Bronchus fibroblast of lung (primary cell): ENCODE measurements at places on chromosomes 3 and 15. TPM values are rescaled to one million over a fixed set of nuclear protein-coding genes. Genes with fewer than 3 reads are reported as not detected.

TMEM212 gene
- not detected in 2 replicates for total RNA-seq

GATA2 gene
- total RNA-seq: 2.8 and 3.7 TPM in 2 replicates

HTD2 gene
- total RNA-seq: 3.9 and 6.1 TPM in 2 replicates

MYD88 gene
- 23.0 and 28.5 TPM in 2 replicates for total RNA-seq

CKMT1A gene
- total RNA-seq: not detected in 2 replicates

ASB14 gene
- not detected in 2 replicates for total RNA-seq

LRRIQ4 gene
- not detected in 2 replicates for total RNA-seq

PLOD2 gene
- 49.2 and 56.5 TPM in 2 replicates for total RNA-seq

TMEM158 gene
- 40.4 and 48.8 TPM in 2 replicates for total RNA-seq

C3orf49 gene
- total RNA-seq: not detected in 2 replicates

HHLA2 gene
- total RNA-seq: not detected in 2 replicates

CAMK2N2 gene
- not detected in 2 replicates for total RNA-seq

ERC2 gene
- 0.30 and 0.50 TPM in 2 replicates for total RNA-seq

FNDC3B gene
- 23.3 and 26.9 TPM in 2 replicates for total RNA-seq

ATP13A5 gene
- not detected in 2 replicates for total RNA-seq

ITGB5 gene
- total RNA-seq: 67.3 and 71.8 TPM in 2 replicates

PLA2G4E gene
- total RNA-seq: not detected in 2 replicates

PRR20G gene
- total RNA-seq: not detected in 2 replicates

IL12A gene
- total RNA-seq: 2.4 and 4.5 TPM in 2 replicates

SNTN gene
- total RNA-seq: not detected in 2 replicates

SGO1 gene
- total RNA-seq: 9.5 and 11.8 TPM in 2 replicates

PCOLCE2 gene
- total RNA-seq: 1.3 and 1.5 TPM in 2 replicates

SPTSSB gene
- total RNA-seq: under 0.01 TPM in 1 of 2 replicates, not detected in the other

SLC38A3 gene
- 0.30 TPM in 1 of 2 replicates, not detected in the other for total RNA-seq
